ENCODE measurements at places on chromosomes 13 and 19.

DNA sequence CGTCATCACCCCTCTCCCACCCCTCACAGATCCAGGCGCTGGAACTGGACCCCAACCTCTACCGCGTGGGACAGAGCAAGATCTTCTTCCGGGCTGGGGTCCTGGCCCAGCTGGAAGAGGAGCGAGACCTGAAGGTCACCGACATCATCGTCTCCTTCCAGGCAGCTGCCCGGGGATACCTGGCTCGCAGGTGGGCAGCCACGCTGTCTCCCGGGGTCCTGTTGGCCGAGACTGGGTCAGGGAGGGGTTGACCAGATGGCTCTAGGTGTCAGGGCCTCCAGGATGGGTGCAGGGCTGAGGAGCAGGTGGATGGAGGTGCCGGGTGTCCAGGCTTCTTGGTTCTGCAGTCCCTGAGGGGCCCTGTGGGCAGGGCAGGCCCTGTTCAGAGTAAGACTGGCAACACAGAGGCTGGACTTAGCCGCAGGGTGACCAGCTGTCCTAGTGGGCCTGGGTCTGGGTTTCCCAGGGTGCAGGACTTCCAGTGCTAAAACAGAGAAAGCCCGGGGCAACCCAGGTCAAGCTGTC is 58.1 kb downstream of the MYH14 start:
- no peak for DNase-seq

GRCh38 chr13:98839856-98840769 is 87.6 kb upstream of the SLC15A1 start:
- DNase-seq: no peak

GRCh38 chr13:35768073-35768472 is 291.6 kb upstream of the MAB21L1 start:
- DNase-seq: no peak

GRCh38 chr19:11028146-11028545 is 61.1 kb upstream of the LDLR start:
- DNase-seq: no peak

DNA sequence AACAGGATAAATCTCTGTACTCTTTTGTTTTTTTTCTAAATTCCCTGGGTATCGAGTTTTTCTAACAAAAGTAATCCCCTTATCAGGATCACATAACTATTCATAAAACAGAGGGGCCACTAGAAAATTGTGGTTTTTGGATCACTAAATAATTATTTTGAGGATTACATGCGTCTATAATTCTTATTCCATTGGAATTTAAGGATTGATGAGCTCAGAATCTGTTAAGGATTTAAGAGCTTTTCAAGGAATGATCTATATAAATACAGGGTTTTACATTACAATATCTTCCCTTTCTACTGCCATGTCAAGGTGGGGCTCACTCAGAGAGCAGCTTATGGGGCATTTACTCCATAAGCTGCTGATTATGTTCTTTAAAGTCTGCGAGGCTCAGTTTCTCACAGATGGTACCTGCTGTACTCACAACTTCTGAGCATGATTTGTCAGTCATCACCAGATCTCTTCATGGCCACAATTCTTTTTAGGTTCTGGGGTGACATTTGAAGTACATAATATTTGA is 449.8 kb downstream of the PCDH17 start:
- no peak for DNase-seq

All from PC-9 (cell line).